ENCODE measurements at places on chromosomes 2 and 18.

DNA sequence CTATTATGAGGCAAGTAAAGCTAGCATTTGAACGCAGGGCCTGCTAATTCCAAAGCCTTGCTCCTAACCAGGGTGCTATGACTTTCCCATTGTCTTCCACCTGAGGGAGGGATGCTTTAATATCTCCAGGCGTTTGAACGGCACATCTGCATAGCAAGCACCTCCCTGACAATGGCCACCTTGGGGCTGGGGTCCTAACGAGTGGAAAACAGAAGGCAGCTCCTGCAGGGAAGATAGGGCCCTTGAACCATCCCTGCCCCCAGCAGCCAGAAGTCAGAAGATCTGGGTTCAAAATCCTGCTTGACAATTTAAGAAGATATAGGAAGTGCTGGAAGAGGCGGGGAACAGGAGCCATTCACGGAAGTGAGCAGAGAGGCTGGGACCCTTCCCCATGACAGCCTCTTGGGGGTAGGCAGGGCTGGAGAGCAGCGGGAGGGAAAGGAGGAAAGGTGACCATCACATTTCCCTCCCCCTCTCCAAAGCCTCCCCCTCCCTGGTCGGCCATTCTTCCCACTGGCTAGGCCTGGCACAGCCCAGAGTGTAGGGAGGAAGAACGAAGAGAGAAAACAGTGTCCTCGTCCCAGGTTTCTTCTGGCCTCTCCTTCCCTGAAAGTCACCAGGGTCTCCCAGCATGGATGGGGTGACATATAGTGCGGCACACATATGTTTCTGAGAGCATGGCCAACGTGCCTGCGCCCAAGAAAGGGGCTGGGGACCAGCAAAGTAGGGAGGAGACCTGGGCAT, 73.5 kb downstream of the EMX1 start:
- no peak for DNase-seq

GRCh38 chr2:100109986-100110613, 32.3 kb downstream of the AFF3 start:
- DNase-seq = no peak

GRCh38 chr2:167750675-167751074, 496.7 kb downstream of the STK39 start:
- no peak for DNase-seq

DNA sequence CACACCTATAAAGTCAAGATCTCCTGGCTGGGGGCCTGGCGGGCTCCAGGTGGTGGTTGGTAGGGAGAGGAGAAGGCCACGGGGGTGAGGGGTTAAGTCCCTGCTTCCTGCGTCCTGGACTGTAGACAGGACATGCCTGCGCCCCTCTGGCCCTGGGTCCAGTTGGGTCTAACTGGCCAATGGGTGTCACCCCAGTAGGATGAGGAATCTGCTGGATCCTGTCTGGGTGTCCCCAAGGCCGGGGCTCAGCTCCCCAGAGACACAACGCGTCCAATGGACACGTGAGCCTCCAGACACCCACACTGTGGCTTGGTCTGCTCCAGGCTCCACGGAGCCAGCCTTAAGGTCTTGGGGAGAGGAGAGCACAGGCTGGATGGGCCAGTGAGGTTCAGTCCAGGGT, 19.6 kb downstream of the AQP12A start:
- no peak for DNase-seq

- DNase-seq = no peak
Observed at GRCh38 chr2:205324355-205324754, 357.9 kb upstream of the NRP2 start.
